ENCODE measurements at places on chromosomes 11 and 22. TPM values are rescaled to one million over a fixed set of nuclear protein-coding genes. Genes with fewer than 3 reads are reported as not detected.

C11orf65 gene
- 0.91 TPM for total RNA-seq

- DNase-seq = no peak
These were observed 49.9 kb upstream of the GDPD4 start for GRCh38 chr11:77351281-77351886.

DNA sequence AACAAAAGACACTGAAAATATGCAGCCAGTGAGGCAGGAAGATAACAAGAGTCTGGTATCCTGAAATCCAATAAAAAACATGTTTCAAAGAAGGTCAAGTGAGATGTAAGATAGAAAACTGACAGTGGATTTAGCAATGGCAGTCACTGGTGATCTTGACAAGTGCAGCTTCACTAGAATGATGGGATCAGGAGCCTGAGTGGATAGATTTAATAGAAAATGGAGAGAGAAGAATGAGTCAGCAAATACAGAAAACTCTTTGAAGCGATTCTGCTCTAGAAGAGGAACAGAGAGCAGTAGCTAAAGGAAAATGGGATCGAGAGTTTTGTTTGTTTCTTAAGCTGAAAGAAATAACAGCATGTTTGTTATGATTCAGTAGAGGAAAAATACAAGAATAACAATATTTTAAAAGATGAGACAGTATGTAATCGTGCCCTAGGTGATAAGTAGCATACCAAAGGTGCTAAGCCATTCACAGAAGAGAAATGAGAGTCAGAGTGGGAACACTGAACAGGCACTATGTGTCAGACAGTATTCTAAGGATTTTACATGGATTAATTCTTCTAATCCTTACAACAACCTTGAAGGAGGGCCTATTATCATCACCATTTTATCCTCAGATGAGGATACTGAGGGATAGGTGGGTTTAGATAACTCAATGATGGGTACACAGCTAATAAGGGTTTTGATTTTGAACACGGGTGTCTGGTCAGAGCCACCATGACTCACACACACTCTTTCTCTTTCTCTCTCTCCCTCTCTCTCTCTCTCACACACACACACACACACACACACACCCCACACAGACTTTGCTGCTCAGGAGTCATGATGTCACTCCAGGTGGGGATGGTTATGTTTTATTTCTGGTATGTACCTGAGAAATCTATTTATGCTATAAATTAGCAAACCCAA is 36.3 kb downstream of the MRE11 start:
- no peak for DNase-seq

GRCh38 chr11:120340529-120340928 is 4.3 kb downstream of the ARHGEF12 start:
- no peak for DNase-seq

MOGAT2 gene
- not detected for total RNA-seq

OVCH2 gene
- not detected for total RNA-seq

GRCh38 chr11:98895936-98896335 is 124.8 kb upstream of the CNTN5 start:
- DNase-seq = no peak

- DNase-seq = no peak
These were observed 14.0 kb downstream of the CACNG2 start for GRCh38 chr22:36689583-36689982.

DNA sequence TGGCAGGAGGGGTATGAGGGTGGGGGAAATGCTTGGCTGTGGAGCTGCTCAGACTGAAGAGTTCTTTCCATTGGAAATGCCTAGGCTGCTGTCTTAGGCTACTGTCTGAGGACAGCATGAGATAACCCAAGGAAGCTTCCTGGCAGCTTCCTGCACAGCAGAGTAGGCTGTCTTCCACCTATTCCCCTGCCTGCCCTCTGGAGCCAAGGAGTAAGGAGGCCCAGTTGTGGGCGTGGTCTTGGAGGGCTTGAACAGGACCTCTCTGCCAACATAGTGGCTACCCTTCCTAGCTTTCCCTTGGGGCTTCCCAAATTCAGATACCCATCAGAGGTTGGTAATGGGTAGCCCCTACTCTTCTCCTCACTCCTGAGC is 25.9 kb downstream of the PHLDB1 start:
- no peak for DNase-seq

ABTB2 gene
- total RNA-seq = 7.7 TPM

DNA sequence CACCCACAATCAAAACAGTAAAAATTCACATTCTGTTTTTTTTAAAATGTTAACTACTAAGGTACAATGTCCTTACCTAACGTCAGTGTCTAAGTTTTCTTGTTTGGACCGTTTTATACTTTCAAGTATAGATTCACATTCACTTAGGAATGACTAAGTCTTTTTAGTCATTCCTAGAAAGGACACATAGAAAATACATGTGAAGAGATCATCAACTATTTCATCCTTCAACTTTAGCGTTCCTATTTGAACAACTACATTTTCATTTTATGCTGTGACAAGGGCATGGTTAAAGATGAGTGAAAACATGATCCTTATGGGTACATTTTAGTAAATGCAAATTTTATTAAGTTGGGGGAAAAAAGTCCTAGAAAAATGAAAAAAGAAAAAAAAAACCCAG is 62.8 kb downstream of the DDX10 start:
- no peak for DNase-seq

DNA sequence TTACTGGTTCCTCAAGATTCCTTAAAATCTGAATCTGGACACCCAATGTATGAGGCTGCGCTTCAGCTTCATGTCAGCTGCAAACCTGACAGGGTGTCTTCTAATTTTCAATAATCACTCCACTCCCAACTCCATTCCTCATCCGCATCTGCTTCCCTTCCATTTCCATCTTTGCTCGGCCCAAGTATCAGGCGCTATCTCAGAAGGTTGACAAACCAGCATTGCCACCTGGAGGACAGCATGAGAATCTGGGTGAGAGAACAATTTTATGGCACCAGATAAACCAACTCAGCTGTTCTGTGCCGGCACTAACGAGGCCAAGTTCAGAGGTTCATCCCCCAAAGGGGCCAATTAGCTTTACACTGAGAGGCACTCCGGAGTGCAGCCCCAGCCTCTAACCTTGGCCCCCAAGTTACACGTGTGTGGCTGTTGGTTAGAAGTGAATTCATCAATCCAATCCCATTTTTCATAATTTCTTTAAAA is 79.1 kb upstream of the LMO2 start:
- no peak for DNase-seq

RPS19BP1 gene
- total RNA-seq = 208 TPM

GRCh38 chr11:95304777-95305176 is 73.8 kb upstream of the SESN3 start:
- no peak for DNase-seq
